Smooth muscle cell of trachea (primary cell): ENCODE measurements at places on chromosomes 7 and 10. TPM values are rescaled to one million over a fixed set of nuclear protein-coding genes. Genes with fewer than 3 reads are reported as not detected.

SEMA4G gene
- total RNA-seq: 1.0 and 2.3 TPM in 2 replicates

PNLIPRP1 gene
- not detected in 2 replicates for total RNA-seq

CCDC146 gene
- total RNA-seq: 2.2 and 3.6 TPM in 2 replicates

ADIRF gene
- 159 and 195 TPM in 2 replicates for total RNA-seq

PARD3 gene
- 36.8 and 44.8 TPM in 2 replicates for total RNA-seq

EGR2 gene
- total RNA-seq: 0.15 and 0.33 TPM in 2 replicates

FAM131B gene
- total RNA-seq: 3.9 and 13.2 TPM in 2 replicates

COBL gene
- under 0.01 TPM in 1 of 2 replicates, not detected in the other for total RNA-seq

TMEM229A gene
- total RNA-seq: not detected in 2 replicates

SPDYE2 gene
- total RNA-seq: not detected in 2 replicates

NAT16 gene
- total RNA-seq: not detected in 2 replicates

METTL2B gene
- 27.3 and 39.6 TPM in 2 replicates for total RNA-seq

H2BK1 gene
- not detected in 2 replicates for total RNA-seq

FOXI2 gene
- not detected in 2 replicates for total RNA-seq

GJD4 gene
- total RNA-seq: not detected in 2 replicates

CHST15 gene
- 0.73 and 12.1 TPM in 2 replicates for total RNA-seq

HABP2 gene
- total RNA-seq: not detected in 2 replicates

RADIL gene
- 1.2 and 1.3 TPM in 2 replicates for total RNA-seq

ABCC2 gene
- 0.29 and 0.33 TPM in 2 replicates for total RNA-seq

AMZ1 gene
- total RNA-seq: 0.15 and 1.3 TPM in 2 replicates

RPEL1 gene
- under 0.01 and 0.15 TPM in 2 replicates for total RNA-seq

ABCB1 gene
- 10.5 and 11.9 TPM in 2 replicates for total RNA-seq

TDRD1 gene
- 0.29 and 0.50 TPM in 2 replicates for total RNA-seq

PHYHIPL gene
- under 0.01 TPM in 1 of 2 replicates, not detected in the other for total RNA-seq

ZNF722 gene
- total RNA-seq: not detected in 2 replicates

RBM20 gene
- not detected in 2 replicates for total RNA-seq

C7orf57 gene
- not detected in 2 replicates for total RNA-seq

ZNF33A gene
- 9.9 and 15.3 TPM in 2 replicates for total RNA-seq

TFPI2 gene
- total RNA-seq: 6.6 and 14.5 TPM in 2 replicates

FAM25G gene
- not detected in 2 replicates for total RNA-seq

OGDHL gene
- total RNA-seq: 0.17 and 0.29 TPM in 2 replicates

CNNM1 gene
- total RNA-seq: 0.15 and 0.33 TPM in 2 replicates

GBX1 gene
- not detected in 2 replicates for total RNA-seq
